Neural progenitor cell (in vitro differentiated cells): ENCODE measurements at places on chromosomes 6 and 20.

- no peak for DNase-seq
Observed at GRCh38 chr6:106527979-106528378, 101.3 kb downstream of the RTN4IP1 start.

GRCh38 chr6:148593813-148594170 lies 153.0 kb upstream of the UST start:
- no peak for DNase-seq

DNA sequence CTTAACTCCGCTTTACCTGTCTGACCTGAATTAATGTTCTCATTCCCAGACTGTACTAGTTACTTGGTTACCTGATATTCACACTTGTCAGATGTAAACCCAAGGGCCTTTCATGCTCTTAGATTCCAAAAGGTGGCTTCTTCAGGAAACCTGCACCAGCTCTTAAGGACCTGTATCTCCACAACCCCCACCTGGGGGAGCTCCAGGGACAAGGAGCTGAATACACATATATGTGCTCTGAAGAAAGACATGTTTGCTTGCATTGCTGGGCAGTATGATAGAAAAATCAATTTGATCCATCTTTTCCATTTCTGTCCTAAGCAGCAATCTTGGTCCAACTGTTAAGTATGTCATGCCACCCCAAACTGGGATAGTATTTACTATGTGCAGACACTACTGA lies 64.8 kb upstream of the POU3F2 start:
- peak; percentile 23 for DNase-seq

DNA sequence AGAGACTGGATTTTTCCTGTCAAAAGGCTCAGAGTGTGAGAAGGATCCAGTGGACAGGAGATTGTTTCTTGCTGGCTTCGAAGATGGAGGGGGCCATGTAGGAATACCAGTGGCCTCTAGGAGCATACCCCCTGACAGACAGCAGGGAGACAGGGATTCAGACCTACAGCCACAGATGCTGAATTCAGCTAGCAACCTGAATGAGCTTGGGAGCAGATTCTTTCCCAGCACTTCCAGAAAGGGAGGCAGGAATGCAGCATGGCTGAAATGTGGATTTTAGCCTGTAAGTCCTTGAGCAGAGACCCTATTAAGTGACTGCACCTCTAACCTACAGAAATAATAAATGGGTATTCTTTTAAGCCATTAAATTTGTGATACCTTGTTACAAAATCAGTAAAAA lies 44.6 kb downstream of the STXBP5 start:
- peak; percentile 39 for DNase-seq

- peak; percentile 53 for DNase-seq
Observed at GRCh38 chr6:21935561-21936028, 342.0 kb downstream of the SOX4 start.

GRCh38 chr6:128131566-128131965 lies 230.7 kb upstream of the THEMIS start:
- DNase-seq = no peak

DNA sequence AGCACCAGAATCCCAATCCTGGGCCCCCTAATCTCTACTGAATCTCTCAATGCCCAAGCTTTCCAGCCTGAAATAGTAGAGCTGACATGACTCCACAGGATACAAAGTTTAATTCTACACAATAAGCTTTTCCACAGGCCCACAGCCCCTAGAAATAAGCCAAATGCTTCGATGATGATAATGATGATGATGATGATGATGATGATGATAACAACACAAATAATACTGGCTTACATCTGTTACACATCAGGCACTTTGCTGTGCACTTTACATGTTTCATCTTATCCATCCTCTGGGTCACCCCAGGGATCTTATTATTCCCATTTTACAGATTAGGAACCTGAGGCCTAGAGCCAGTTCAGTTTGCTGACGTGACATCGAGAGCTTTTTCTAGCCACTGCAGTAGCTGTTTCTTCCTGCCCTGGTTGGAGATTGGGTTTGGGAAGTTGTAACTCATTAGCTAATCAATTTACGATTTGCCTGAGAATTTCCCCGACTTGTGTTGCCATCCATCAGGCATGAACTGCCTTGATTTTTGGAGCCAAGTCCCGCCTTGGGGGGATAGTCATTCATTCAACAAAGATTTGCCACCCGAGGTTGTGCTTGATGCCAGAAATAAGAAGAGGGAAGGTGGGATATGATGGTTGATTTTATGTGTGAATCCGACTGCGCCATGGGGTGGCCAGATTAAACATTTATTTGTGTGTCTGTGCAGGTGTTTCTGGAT lies 20.4 kb downstream of the KCNB1 start:
- no peak for DNase-seq

GRCh38 chr20:32577023-32577422 lies 8.1 kb downstream of the NOL4L start:
- DNase-seq = no peak

DNA sequence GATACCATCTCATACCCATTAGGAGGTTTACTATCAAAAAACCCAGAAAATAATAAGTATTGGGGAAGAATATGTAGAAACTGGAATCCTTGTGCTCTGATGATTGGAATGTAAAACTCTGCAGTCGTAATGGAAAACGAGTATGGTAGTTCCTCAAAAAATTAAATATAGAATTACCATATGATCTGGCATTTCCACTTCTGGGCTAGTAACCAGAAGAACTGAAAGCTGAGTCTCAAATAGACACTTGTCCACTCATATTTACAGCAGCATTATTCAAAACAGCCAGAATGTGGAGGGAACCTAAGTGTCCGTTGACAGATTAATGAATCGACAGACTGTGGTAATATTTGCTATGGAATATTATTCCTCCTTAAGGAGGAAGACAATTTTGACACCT lies 44.3 kb downstream of the FOXC1 start:
- DNase-seq = no peak

DNA sequence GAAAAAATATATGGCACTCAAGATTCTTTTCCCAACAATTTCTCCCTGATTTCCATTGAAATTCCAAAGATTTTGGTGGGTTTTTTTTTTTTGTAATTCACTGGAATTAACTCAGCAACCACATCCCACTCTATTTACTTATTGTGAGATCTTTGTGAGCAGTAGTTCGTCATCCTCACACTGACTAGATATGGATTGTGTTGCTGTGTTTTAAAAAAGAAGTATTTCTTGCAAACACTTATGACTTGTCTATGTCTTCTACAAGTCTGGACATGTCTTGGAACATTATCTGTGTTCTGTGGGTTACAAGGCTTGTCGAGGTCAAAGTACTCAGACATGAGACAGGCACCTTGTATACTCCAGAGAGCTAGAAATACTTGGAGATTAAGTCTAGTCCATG lies 7.3 kb upstream of the TENT5A start:
- DNase-seq = no peak

DNA sequence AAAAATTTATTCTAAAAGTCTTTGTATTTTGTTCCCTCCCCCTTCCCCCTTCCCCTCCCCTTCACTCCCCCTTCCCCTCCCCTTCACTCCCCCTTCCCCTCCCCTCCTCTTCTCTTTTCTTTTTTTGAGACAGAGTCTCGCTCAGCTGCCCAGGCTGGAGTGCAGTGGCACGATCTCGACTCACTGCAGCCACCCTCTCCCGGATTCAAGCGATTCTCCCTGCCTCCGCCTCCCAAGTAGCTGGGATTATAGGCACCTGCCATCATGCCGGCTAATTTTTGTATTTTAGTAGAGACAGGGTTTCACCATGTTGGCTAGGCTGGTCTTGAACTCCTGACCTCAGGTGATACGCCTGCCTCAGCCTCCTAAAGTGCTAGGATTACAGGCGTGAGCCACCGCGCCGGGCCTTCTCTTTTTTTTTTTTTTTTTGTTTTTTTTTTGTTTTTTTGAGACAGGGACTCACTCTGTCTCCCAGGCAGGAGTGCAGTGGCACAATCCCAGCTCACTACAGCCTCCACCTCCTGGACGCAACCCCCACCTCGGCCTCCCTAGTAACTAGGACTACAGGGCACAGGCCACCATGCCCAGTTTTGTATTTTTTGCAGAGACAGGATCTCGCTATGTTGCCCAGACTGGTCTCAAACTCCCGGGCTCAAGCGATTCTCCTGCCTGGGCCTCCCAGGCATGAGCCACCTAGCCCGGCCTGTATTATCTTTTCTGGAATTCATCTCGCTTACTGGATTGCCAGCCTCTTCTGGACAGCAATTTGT lies 1.1 kb upstream of the AFG1L start:
- no peak for DNase-seq

DNA sequence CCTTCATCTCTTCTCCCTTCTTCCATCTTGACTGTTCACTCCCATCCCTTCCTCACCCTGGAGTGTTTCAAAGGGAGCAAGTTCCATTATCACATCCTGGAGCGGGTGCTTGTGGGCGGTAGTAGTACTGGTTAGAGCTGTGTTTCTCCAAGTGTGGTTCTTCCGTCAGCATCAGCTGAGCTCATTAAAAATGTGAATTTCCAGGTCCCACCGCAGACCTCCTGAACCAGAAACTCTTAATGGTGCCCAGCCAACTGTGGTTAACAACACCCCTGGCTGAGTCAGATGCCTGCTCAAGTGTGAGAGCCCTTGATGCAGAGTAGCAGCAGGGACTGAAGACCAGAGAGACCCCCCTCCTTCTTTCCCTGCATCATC lies 24.4 kb downstream of the ANGPT4 start:
- no peak for DNase-seq

DNA sequence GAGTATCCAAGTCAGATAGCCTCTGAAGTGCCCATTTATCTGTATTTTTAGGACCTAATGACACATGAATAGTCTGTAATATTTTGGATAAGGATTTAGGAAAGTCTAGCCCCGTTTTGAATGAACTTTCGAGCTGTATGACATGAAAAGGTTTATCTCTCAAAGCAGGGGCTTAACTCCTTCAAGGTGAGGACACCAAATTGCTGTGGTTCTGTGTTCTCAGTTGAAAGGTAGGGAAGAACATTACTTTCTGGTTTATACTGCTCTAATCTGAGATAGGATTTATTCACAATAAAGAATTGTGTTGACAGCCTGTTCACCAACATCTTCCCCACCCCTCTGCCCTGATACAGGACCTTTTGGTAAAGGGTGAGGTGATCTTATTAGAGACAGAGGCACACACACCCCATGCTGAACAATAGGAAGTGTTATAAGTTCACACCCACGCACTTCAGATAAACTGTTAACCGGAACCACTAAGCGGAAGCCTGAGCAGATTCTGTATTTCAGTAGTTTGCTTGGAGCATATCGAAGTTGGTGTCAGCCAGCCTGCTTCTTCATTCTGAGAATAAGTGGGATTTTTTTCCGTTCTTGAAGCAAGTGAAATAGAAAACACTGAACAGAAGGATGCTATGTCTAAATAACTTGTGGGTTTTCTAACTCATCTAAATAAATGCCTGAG lies 223.3 kb downstream of the TMEM242 start:
- DNase-seq = no peak

DNA sequence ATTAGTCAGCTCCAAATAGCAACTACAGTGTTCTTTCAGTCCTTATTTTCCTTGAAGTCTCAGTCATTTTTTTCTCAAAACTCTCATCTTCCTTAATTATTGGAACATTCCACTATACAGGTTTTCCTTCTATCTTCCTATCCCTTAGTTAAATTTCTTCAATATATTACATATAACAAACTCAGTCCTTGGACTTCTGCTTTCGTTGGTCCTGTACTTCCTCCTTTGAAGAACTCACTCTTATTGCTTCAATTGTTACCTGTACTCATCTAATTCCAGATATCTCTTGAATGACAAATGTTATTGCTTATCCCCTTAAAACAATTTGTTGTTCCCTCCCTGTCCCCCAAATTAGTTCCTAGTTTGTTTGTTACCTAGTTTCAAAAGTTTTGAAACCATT lies 67.7 kb upstream of the NOTCH4 start:
- DNase-seq = no peak

GRCh38 chr6:30979141-30979540 lies 4.4 kb upstream of the MUC21 start:
- DNase-seq = no peak

GRCh38 chr20:34365765-34366213 lies 2.7 kb downstream of the ITCH start:
- DNase-seq = no peak

DNA sequence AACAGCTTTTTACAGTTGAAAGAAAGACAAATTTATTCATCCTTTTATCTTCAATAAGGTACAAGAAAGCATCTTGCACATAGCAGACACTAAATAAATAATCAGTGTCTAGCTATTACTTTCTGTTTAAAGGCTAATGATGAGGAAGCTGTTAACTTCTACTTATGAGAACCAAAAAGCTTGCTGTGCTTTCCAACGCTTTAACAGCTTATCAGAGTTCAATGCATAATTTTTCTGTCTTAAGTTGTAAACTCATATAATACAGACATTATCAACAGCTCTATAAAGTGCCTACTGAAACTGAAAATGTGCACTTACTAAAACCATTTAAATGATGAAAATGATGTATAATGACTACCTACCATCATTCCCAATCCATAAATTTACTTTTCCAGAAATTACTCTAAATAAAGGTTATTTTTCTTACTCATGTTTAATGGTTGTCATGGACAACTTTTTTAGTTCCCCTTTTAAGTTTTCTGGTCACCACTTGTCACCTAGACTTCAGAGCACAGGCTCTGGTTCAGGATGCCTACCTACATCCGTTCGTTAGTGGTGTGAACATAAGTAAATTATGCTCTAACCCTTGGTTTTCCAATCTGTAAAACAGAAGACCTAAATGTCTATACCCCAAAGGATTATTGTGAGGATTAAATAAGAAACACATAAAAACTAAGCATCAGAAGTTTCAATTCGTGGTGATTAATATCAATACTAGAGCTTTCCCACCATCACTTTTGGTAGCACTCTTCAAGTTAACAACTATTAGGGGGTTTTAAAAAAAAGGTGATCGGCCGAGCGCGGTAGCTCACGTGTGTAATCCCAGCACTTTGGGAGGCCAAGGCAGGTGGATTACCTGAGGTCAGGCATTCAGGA lies 8.0 kb downstream of the PNISR start:
- no peak for DNase-seq

DNA sequence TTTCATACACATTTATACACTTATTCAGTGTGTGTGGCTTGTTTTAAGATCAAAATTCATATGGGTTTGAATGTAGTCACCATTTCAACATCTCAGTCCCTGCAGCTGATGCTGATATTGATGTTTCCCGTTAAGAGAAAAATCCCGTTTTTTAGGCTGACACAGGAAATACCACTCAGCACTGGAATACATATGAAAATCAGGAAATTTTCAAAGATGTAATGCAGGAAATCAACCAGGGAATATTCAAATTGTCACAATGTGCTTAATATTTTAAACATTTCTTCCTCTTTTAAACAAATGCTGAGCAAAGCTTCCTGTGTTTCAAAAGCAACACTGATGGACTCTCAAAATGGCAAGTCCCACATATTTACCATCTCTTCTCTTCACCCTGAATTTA lies 94.5 kb upstream of the MARCKS start:
- DNase-seq = no peak
